Pulmonary artery endothelial cell (primary cell): ENCODE measurements at places on chromosomes 3 and 15.

DNA sequence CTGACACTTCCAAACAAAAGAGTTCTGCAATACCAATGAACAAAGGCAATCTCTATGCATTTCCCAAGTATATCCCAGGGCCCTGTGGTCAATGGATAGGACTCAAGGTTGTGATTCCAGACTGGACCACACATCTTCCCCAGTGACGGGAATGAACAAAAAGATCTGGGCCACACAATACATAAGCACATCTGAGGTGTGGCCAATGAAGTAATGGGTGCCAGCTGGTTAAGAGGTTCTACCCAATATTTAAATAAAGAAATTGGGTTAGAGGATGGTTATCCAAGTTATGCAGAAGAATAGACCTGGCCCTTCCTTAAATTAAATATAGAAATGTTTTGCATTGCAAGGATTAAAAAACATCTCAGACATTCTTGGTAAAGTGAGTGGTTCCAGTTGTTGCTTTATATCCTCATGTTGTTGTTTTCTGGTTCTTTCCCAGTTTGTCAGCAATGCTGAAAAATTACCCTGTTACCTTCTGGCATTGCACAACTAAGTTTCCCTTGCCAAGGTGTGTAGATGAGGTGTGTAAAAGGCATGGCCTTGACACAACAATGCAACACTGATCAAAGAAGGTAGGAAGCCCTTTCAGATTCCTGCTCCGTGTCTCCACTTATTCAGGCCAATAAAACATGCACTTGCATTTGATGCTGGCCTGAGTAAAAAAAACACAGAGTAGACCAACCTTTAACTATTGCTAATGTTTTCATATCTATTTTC, 86.5 kb downstream of the PRICKLE2 start:
- DNase-seq = no peak

DNA sequence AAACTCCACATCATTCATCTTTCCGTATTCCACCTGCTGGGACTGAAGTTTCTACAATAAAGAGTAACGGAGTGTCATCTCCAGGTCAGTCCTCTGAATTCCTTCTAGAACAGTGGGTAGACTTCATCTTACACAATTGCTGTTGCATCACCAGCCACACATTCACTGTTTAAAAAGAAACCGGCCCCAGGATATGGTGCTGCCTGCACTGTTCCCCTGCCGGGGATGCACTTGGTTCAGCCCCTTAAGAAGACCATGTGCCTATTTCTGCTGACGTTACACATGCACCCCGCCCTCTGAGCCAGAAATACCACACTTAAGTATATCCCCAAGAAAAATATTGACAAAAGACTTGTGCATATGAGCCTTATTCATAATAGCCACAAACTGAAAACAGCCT, 233.4 kb downstream of the FEZF2 start:
- DNase-seq = no peak

- DNase-seq = no peak
These were observed 39.8 kb downstream of the UBE2E1 start for GRCh38 chr3:23845326-23846216.

DNA sequence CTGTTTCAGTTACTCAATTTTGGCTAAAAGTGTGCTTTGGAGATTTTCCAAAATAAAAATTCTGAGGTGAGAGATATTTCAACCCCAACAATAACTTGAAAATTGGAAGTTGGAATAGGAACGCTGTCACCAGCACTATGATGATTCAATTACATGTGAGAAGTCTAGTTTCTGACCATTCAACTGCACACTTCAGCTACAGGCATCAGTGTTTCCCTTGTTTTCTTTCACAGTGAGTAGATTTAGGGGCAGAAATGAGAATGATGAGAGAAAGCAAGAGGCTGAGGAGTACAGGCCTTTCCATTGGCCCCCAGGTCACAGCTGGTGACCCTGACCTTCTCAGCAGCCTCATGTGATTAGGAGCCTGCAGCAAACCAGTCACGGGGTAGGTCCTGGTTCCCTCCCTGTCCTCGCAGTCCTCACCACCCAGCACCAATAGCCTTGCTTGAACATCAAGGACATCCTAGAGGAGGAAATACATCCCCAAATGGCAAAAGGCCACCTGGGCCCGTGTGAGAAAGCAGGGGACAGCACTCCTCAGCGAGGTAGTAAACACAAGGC, 10.0 kb upstream of the FILIP1L start:
- no peak for DNase-seq
